ENCODE measurements at places on chromosomes 2 and 18. TPM values are rescaled to one million over a fixed set of nuclear protein-coding genes. Genes with fewer than 3 reads are reported as not detected.

WDR75 gene
- 36.6 TPM for total RNA-seq

GEN1 gene
- 11.1 TPM for total RNA-seq

ALK gene
- total RNA-seq: not detected

COL3A1 gene
- total RNA-seq: 16.9 TPM

HOXD12 gene
- not detected for total RNA-seq

FAM228A gene
- total RNA-seq: not detected

AGXT gene
- not detected for total RNA-seq
